ENCODE measurements at places on chromosomes 16 and 17.

GRCh38 chr17:51119415-51120356 lies 982 bp downstream of the SPAG9 start:
- no peak for DNase-seq

DNA sequence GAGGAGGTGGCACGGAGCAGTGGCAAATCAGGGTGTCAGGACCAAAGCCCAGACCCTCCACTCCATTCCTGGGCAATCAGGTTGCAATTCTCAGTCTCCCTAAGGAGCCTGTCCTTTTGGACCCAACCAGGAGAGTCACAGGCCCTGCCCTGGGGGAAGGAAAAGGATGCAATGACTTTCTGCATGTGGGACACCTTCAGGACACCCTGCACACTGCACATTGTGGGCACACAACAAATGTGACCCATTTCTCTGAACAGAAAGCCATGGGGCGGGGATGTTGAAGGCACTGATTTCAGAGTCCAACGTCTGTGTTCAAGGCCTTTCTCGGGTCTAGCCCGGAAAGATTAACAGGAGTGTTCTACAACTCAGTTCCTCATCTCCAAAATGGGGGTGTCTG lies 286.2 kb upstream of the FOXF1 start:
- no peak for DNase-seq

DNA sequence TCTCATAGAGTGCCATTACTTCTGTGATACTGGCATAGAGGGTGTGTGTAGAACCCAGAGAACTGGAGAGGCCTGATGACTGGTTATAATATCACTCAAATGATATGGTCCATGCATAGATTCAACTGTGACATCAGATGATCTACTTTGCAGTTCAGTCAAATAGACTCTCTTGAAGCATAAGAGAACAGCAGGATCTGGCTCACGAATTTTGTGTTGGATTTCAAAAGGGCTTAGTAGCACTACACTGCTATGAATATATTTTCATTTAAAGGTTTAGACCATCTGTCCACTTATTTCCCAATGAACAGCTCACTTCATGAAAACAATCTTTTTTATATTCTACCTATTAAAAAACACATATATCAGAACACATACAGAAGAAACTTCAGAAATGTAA lies 119.7 kb downstream of the KIF2B start:
- DNase-seq: no peak

DNA sequence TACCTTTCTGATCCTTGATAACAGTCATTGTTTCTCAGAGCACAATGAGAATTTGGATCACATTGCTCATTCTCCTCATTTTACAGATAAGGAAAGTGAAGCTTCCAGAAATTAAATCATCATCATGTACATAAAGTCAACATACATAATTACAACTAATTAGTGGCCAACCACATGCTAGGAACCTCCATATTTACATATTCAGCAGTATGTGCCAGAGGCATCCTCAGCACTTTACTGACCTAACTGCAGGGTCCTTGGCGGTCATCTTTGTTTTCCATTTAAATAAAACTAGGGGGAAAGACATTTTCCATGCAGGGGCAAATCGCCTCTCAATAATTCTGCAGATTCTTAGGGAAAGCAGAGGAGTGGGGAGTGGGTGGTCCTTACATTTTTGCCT lies 752.9 kb downstream of the KCNJ2 start:
- DNase-seq: no peak

DNA sequence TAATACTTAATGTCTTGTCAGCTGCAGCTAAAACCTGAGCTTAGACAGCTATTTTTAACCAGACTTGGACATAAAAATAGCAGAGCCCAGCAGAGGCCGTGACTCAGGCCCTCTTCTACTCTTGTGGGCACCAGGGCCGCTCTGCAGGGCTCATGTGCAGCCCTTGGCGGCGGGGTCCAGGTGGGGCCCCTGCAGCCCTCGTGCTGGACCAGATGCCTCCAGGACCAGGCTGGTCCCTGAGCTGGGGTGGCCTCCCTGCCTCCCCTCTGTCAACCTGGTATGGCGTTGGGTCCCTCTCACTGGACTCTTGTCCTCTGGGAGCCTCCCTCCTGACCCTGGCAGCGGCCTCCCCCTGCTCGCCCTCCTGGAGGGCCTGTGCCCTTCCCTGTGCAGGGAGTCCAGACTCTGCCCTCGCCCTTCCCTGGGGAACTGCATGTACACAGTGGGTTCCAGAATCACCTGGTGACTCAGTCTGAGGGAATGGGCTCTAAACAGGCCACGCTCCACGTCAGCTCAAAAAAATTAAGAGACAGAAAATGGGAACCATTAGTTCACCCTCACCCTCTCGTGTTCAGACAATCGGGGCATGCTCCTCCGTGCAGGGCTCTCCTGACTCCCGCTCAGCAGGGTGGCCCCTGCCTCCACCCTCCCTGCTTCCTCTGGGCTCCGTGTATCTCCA lies 9.7 kb downstream of the CDK5R1 start:
- no peak for DNase-seq

DNA sequence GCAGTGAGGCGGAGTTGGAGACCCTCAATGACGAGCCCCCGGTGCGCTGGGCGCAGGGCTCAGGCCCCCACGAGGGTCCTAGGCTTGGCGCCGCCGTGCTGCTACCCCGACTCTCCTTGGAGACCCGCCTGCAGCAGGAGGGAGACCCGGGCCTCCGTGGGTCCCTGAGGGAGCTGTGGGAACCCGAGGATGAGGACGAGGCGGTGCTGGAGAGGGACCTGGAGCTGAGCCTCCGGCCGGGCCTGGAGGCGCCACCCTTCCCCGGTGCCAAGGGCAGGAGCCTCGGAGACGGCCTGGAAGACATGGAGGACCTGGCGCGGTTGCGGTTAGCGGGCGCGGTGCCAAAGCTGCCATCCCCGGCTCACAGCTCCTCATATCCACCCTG lies 2.3 kb downstream of the MYO15B start:
- DNase-seq: no peak

- DNase-seq: peak; percentile 52
Measured at GRCh38 chr16:56997931-56998330, 8.6 kb downstream of the NLRC5 start.

DNA sequence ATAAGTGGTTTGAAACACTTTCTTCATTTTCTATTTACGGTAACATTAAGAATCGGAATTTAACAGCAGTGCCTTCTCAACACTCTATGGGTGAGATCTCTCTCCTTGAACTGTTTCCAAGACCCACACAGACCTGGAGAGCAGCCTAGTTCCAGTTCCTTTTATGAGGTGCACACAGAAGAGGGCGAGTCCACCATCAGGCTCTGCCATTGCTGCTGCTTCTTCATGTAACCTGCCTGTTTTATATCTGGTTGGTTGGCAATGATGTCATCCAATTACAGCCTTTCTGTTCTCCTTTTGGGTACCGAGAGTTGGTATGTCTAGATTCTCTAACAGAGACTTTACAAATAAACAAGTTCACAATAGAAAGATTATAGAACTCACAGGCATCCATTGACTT lies 225.7 kb downstream of the UTP18 start:
- no peak for DNase-seq

- no peak for DNase-seq
Measured at GRCh38 chr16:70529051-70529777, 5.6 kb downstream of the SF3B3 start.

- DNase-seq: no peak
Measured at GRCh38 chr17:58560511-58560910, 46.1 kb upstream of the MTMR4 start.

- DNase-seq: no peak
Measured at GRCh38 chr17:7409716-7410115, 2.1 kb downstream of the NLGN2 start.

DNA sequence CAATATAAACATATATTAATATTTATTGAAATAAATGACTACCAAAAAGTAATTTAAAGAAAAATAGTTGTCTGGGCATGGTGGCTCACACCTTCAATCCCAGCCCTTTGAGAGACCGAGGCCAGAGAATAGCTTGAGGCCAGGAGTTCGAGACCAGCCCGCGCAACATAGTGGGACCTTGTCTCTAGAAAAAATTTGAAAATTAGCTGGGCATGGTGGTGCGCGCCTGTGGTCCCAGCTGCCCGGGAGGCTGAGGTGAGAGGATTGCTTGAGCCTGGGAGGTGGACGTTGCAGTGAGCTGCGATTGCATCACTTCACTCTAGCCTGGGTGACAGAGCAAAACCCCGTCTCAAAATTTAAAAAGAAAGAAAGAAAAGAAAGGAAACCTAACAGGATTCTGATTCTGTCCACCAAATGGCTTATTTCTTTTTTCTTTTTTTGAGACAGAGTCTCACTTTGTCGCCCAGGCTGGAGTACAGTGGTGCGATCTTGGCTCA lies 3.4 kb upstream of the BPTF start:
- no peak for DNase-seq

- DNase-seq: no peak
Measured at GRCh38 chr17:18280249-18280648, 19.8 kb downstream of the MIEF2 start.

DNA sequence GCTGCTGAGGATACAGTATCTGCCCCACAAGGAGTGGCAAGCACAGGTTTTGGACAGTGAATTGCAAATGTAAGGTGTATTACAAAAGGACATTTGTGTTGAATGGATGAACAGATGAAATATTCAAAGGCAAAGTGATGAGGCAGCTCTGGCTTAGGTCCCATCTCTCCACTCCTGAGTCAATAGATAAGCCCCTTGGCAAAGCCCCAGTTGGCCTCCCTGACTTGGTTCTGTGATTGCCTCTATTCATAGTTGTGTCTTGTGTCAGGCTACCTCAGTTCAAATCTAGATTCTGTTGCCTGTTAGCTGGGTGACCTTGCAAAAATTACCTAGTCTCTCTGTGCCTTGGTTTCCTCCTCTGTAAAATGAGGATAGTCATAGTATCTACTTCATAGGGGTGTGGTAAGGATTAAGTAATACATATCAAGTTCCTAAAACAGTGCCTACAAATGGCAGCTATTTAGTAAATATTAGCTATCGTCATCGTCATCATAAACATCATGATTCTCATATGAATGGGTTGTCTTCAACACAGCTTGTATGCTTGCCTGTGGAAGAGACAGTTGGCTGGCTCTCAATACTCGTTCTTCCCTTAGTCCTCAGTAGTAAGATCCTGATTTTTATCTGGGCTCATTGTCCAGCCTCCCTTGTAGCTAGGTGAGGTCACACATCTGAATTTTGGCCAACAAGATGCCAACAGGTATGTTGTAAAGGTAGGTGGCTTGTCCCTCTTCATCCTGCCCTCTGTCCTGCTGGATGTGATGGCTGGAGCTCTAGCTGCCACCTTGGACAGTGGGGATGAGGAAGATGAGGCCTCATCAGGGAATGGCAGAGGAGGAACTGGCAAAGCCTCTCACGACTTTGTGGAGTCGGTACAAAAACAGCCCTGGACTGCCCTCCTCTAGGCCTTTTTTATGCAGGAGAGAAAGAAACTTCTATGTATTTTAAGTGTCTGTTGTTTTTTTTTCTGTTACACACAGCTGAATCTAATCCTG lies 2.1 kb upstream of the MFAP4 start:
- DNase-seq: no peak

DNA sequence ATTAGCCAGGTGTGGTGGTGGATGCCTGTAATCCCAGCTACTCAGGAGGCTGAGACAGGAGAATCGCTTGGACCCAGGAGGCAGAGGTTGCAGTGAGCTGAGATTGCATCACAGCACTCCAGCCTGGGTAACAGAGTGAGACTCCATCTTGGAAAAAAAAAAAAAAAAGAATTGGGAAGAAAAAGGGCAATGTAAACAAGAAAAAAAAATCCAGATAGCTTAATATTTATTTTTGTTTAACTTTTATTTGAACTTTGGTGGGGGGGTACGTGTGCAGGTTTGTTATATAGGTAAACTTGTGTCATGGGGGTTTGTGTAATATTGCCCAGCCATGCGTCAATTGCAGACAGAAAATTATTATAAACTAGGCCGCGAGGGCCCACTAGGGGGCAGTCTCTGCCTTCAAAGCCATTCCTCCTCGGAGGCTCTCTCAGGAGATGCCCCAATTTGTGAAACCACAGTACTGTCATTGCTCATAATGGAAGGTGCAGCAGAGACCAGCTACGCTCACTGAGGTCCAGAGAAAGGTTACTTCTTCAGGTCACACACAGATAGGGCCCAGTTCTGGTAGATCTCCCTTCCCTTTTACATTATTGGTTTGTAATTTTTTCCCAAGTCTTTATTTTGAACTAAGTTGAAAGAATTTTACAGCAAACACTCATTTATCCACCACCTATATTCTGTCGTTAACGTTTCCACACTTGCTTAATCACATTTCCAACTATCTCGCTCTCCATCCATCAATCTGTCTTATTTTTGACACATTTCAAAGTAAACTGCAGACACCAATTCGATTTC lies 206.2 kb downstream of the PRKCB start:
- DNase-seq: peak; percentile 82

- no peak for DNase-seq
Measured at GRCh38 chr17:17098551-17099179, 56.4 kb downstream of the MPRIP start.

GRCh38 chr17:69908626-69909368 lies 166.2 kb upstream of the KCNJ16 start:
- no peak for DNase-seq

DNA sequence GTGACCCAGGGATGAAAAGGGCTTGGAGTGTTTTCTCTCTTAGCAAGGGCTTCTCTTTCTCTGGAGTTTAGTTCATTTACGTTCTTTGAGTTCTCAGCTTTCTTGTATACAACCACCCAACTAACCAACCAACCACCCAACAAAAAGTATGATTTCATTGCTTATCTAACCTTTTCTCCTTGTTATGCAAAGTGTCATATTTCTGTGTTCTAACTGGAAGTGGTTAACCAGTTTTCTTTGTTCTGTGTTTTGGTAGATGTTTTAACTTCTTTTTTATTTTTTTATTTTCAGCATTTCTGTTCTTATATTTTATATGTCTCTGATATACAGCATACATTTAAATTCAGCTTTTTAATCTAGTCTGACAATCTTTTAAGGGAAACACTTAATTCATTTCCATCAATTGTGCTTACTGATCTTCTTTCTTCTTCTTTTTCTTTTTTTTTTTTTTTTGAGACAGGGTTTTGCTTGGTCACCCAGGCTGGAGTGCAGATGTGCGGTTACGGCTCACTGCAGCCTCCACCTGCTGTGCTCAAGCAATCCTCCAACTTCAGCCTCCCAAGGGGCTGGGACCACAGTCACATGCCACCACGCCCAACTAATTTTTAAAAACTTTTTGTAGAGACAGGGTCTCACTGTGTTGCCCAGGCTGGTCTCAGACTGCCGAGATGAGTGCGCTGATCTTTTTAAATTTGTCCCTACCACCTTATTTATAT lies 29.6 kb downstream of the NLK start:
- DNase-seq: no peak

DNA sequence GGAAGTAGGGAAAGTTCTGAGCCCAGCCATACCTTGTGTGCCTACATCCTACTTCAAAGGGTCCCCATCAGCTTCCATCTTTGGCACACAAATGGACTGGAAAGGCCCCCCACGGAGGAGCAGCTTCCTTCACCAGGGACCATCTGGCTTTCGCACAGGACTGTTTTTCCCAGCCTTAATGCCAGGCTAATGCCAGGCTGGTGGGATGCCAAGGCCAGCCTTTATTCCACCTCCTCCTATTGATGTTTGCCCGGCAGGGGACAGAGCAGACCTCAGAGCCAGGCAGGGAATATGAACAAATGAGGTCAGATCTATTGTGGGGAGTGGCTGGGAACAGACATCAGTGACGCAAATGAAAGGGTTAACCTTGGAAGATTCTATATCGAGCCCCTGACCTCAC lies 5.7 kb downstream of the GPR179 start:
- no peak for DNase-seq

- peak; percentile 65 for DNase-seq
Measured at GRCh38 chr17:66255112-66255511, 25.9 kb upstream of the APOH start.

- no peak for DNase-seq
Measured at GRCh38 chr16:49023050-49023449, 258.6 kb downstream of the CBLN1 start.

Measured in natural killer cell treated with Interleukin-12 subunit alpha and Interleukin-12 subunit beta and Interleukin-15 and Interleukin-18, amount 100 ng/mL, for 72 hours (primary cell).